ENCODE measurements at places on chromosomes 2 and 18. TPM values are rescaled to one million over a fixed set of nuclear protein-coding genes. Genes with fewer than 3 reads are reported as not detected.

- H3K27me3 ChIP-seq: no peaks in the 10 kb centered on the region
- H3K36me3 ChIP-seq: no peaks in the 10 kb centered on the region
- DNase-seq: no peak
- H3K4me1 ChIP-seq: peaks cover 9% of the 10 kb centered on the region
Observed at GRCh38 chr2:84486441-84487115, 27.5 kb upstream of the SUCLG1 start.

- no peak overlapping the region for H3K4me3 ChIP-seq
- DNase-seq: no peak
- no peaks in the 10 kb centered on the region for H3K36me3 ChIP-seq
- no peaks in the 10 kb centered on the region for H3K4me1 ChIP-seq
- H3K27ac ChIP-seq: no peak overlapping the region
Observed at GRCh38 chr18:46408334-46408987, 248.6 kb downstream of the LOXHD1 start.

DNA sequence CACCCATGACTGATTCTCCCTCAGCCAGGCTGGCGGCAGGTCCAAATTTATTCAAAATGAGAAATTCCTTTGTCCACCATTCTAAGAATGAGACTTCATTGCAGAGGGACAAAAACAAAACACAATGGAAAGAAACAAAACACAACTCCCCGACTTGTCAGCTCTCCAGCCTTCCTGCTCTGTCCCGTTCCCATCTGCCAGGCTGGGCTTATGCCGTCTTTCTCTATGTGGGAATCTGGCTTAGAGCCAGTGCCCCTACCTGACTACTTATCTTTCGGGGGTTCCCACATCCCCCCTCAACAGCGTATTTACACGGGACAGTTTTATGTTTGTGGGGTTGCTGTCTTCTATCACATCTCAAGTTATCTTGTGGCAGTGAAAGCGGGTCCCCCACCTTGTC lies 13.8 kb downstream of the CELF4 start:
- no peaks in the 10 kb centered on the region for H3K4me1 ChIP-seq
- no peaks in the 10 kb centered on the region for H3K36me3 ChIP-seq
- H3K4me3 ChIP-seq: no peak overlapping the region
- no peak for DNase-seq

Gene GNLY
- 7.7 TPM for total RNA-seq

Gene ARMC9
- total RNA-seq: 6.4 TPM

Data from CD8-positive, alpha-beta memory T cell (primary cell).